ENCODE measurements at places on chromosomes 5 and 9.

DNA sequence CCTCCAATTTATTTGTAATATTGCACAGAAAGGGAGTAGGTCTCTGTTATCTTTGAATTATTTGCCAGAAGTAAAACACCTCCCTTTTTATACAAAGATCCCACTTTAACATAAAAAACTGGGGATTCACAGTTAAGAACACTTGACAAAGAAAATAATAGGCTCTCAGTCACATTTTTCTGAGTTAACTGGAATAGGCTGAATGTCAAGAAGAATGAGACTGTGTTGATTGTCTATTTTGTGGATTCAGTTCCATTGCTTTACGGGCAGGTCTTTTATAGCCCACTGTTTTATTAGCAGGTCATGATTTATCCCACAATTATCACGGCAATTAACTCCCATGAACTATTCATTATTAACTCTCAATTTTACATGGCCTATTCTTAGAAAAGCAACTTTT lies 427.4 kb downstream of the CTNND2 start:
- DNase-seq = no peak

DNA sequence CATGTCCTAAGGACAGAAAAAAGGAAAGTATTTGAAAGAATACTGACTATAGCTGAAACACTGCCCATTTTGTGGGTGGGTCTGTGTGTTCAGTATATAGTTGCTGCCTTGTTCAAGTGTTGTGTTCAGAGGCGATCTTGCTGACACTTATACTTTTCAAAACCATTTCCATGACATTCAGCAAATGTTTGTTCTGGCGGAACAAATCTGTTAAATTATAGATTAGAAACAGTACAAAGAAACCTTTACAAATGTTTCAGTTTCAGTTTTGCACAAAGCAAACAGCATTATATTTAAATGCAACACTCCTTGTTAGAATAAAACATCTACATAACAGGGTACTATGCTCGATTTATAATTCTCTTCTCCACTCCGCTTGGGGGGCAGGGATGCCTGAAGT lies 2276.3 kb downstream of the MAT2B start:
- no peak for DNase-seq

DNA sequence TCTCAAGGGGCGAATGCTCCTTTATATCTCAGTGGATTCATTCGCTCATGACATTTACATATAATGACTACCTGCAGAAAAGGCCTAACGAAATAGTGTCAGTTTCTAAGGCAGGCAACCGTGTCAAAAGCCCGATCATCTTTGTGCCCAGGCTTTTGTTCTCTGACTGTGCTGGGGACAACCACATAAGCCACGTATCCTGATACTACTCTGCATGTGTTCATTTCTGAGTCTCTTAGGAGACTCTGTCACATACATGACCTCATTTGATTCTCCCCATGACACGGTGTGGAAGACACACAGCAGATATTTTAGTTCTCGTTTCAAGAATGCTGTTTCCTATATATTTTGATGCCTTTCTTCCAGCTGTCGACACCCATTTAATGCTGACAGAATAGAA lies 598.5 kb downstream of the BNC2 start:
- DNase-seq = no peak

DNA sequence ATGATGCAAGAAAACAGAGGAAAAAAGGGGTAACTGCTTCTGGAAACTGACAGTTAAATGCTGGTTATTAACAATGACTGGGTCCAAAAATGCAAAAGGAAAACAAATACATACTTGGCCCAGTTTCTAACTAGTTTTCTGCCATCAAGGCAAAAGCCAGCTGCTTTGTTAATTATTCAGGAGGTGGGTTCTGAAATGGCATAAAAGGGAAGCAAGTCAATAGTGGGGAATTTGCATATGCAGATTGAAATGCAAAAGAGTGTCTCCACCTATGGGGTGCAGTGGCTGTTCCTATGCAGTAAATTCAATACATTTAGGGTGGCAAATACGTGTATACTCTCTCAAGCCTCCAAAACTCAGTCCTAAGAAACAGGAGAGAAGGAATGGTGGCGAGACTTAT lies 33.4 kb downstream of the BARHL1 start:
- no peak for DNase-seq

DNA sequence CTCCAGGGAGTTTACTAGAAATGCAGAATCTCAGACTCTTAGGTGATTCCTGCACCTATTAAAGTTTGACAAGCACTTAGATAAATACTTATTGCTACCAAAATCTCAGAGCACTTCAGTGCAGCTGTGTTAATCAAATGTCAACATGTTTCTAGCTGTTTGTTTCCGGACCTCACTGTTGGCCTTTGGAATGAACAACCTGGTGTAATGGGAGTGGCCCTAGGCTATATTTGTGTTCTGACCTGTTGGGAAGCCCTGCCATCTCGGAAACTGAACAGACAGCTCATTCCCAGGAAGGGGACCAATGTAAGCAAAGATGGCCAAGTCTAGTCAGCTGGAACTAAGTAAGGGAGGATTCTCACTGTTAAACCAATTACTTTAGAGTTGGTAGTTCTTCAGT lies 145.0 kb upstream of the SLC28A3 start:
- DNase-seq = no peak

DNA sequence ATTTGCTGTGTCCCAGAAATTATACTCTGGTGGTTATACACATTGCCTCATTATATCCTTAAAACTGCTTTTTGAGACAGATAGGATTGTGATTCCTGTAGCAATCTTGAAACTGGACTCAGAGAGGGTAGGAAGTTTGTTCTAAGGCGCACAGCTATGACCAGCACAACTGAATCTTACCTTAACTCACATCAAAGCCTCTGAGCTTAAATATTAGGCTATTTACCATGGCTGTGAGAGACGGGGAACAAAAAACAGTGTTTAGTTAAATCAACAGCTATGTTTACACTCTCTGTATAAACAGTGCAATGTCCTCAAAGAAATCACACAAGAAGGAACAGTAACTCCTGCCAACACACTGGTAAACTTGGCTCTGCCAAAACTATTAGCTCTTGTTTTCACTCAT lies 50.9 kb upstream of the TUT7 start:
- DNase-seq = no peak

GRCh38 chr9:113674436-113674835 lies 201.7 kb upstream of the ZNF618 start:
- no peak for DNase-seq

- DNase-seq = no peak
Observed at GRCh38 chr5:11596185-11596584, 308.1 kb downstream of the CTNND2 start.
